Naive thymus-derived CD8-positive, alpha-beta T cell (primary cell): ENCODE measurements at places on chromosomes 5 and 9. TPM values are rescaled to one million over a fixed set of nuclear protein-coding genes. Genes with fewer than 3 reads are reported as not detected.

DNA sequence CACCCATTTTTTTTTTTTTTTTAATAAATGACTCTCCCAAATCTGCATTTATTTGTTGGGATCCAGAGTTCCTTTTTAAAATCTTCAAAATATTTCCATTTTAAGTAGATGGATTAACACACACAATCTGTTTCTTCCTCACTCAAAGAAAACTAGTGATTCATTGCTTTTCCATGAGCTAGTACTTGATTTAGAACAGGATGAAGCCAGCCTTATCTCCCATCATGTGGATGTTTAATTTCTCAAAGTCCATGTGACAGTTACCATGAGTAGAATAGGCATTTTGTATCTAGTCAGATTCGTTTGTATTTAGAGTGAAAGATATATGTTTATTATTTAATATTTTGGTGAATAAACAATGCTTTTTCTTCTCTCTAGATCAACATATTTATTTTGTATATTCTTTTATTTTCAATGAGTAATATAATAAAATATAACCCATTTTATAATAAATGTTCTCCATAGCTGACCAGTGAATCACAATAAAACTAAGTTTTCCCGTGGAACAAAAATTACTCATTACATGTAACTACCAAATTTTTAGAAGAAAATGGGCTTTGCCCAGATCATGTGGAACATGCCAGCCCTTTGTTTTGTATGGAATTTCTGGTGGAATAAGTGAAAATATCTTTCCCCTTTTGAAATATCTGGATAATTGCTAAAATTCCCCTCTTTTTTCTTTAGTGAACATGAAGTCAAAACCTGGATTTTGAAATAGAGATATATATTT is 54.9 kb upstream of the RPS23 start:
- DNase-seq = no peak

DNA sequence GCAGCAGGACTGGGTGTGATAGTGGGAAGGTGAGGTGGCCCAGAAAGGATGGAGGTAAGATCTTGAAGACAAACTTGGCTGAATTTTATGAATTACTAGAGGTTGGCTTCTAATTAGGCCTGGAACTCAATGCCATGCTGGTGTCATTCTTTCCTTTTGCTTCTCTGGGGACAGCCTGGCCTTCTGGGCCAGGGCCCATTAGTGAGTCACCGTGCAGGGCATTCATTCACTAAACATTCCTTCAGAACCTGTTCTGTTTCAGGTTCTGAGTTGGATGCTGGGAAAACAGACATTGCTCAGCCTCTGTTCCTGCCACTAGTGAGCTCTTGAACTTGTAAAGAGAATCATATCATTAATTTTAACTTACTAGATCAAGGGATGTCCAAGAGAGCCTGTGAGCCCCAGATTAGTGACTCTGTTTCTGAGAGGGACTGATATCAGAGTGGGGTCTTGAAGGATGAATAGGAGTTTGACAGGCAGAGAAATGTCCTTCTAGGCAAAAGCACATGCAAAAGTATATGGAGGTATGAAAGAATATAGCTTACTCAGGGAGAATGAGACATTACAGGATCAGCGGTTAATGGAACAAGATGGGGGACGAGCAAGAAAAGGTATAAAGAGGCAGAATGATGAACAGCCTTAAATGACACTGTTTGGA is 66.5 kb downstream of the LHX2 start:
- no peak for DNase-seq

GRCh38 chr5:73319036-73319435 is 129.5 kb downstream of the FOXD1 start:
- no peak for DNase-seq

GRCh38 chr5:131825404-131826013 is 28.7 kb upstream of the FNIP1 start:
- no peak for DNase-seq

KCNIP1 gene
- polyA plus RNA-seq = not detected

SLC35D2 gene
- polyA plus RNA-seq = 21.5 TPM

KCNV2 gene
- polyA plus RNA-seq = not detected
